SJSA1 (cell line): ENCODE measurements at places on chromosomes 12 and 14. TPM values are rescaled to one million over a fixed set of nuclear protein-coding genes. Genes with fewer than 3 reads are reported as not detected.

The GPR135 gene
- total RNA-seq, result 1.8 and 2.7 TPM in 2 replicates

The NEUROD4 gene
- not detected in 2 replicates for total RNA-seq

The SYT1 gene
- 23.9 and 31.9 TPM in 2 replicates for total RNA-seq

The SERPINA1 gene
- 3.9 and 6.9 TPM in 2 replicates for total RNA-seq

The BIN2 gene
- total RNA-seq, result 0.08 TPM in 1 of 2 replicates, not detected in the other

The RNU4-1 gene
- total RNA-seq, result under 0.01 TPM in 2 replicates

The P3H3 gene
- total RNA-seq, result 0.63 TPM in 1 of 2 replicates, not detected in the other

The ADSS1 gene
- 0.06 and 0.34 TPM in 2 replicates for total RNA-seq

The GEMIN2 gene
- total RNA-seq, result 45.6 and 57.5 TPM in 2 replicates

The PRR4 gene
- total RNA-seq, result 1.6 TPM in 1 of 2 replicates, not detected in the other

The ESPL1 gene
- total RNA-seq, result 20.2 and 28.0 TPM in 2 replicates

The OVCH1 gene
- not detected in 2 replicates for total RNA-seq

- no peak overlapping the region for H3K4me3 ChIP-seq
- no peak for DNase-seq
- no peaks in the 10 kb centered on the region for H3K4me1 ChIP-seq
- H3K27ac ChIP-seq, result no peak overlapping the region
- H3K36me3 ChIP-seq, result no peaks in the 10 kb centered on the region
These were observed 267.6 kb downstream of the ADGRD1 start for GRCh38 chr12:131221061-131221956.

DNA sequence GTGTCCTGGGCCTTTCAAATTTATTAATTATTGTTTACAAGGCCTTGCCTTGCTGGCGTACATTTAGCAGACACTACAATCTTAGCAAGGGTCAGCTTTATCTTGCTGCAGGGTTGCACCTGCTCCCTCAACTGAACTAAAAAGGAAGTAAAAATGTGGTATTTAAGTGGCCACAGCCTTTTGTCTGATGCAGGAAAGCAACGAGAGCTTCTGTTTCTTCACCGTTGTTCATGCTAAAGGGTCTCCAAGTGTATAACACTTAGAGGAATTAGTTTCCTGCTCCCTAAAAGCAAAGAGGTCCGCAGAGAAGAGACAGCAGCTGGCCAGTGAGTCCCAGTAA, 62.8 kb upstream of the EGLN3 start:
- DNase-seq, result no peak
- no peaks in the 10 kb centered on the region for H3K36me3 ChIP-seq
- H3K27me3 ChIP-seq, result no peaks in the 10 kb centered on the region
- no peak overlapping the region for H3K4me3 ChIP-seq
- no peaks in the 10 kb centered on the region for H3K4me1 ChIP-seq

DNA sequence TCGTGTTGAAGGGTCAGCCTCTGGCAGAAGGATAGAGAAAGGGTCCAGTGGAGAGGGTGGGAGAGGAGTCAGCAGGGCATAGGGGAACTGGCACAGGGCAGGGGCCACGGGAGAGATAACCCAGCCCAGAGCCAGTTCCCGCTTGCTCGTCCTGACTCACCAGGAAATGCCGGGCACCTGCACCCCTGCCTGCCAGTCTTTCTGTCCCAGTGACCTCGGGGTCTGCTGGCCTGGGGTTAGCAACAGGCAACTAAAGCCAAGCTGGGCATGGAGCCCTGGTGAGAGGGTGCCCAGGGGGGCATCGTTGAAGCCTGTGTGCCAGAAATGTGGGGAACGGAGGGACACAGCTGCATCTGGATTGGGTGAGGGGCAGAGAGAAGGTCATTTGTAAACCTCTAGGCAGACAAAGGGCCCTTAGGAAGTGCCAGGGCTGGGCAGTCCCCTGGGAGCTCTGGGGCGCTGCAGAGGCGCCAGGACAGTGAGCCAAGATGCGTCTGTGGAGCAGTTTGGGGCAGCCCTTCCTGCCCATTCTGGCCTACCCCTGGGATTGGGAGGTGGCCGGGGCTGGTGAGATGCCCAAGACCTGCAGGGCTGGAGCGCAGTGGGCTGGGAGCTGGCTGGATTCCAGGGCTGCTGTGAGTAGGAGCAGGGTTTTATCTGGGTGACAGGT, 5.5 kb downstream of the TNFAIP2 start:
- H3K27ac ChIP-seq, result no peak overlapping the region
- no peak for DNase-seq
- peaks cover 44% of the 10 kb centered on the region for H3K36me3 ChIP-seq
- peaks cover 65% of the 10 kb centered on the region for H3K4me1 ChIP-seq
- no peak overlapping the region for H3K4me3 ChIP-seq
- H3K27me3 ChIP-seq, result no peaks in the 10 kb centered on the region

DNA sequence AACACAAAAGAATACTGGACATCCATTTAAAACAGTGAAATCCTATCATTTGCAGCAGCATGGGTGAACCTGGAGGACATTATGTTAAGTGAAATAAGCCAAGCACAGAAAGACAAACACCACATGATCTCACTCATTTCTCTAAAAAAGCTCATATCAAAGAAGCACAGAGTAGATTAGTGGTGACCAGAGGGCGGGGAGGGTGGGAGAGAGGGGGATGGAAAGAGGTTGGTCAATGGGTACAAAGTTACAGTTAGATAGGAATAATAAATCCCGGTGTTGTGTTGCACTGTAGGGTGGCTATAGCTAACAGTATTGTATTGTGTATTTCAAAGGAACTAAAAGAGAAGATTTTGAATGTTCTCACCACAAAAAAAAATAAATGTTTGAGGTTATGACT, 52.4 kb downstream of the DUSP6 start:
- H3K36me3 ChIP-seq, result no peaks in the 10 kb centered on the region
- no peaks in the 10 kb centered on the region for H3K4me1 ChIP-seq
- H3K4me3 ChIP-seq, result no peak overlapping the region

DNA sequence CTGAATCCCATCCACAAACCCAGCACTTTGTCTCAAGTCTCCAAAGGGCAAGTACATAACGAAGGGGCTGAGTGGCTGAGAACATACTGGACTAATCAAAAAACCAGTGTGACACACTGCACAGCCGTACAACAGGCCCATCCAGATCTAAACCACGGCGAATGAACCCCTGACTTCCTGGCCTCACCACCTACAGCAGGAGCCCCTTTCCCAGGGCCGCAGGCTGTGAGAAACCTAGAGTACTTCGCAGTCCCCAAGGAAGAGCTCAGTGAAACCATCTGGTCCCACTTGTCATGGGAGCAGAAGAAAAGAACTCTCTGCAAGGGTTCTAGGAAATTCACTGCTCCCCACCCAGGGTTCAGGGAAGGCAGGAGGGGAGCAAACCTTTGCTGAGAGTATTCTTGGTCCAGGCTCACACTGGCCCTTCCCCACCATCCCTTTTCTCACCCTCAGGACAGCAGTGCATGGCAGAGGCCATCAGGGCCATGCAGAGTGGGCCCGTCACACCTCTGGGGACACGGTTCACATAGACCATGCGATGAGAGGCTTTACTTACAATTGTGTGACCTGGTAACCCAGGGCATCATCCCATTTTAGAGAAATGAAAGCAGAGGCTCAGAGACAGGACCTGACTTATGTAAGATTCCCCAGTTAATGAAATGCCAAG, 192.8 kb downstream of the BCL11B start:
- H3K4me1 ChIP-seq, result no peaks in the 10 kb centered on the region
- no peak for DNase-seq
- no peaks in the 10 kb centered on the region for H3K27me3 ChIP-seq
- H3K36me3 ChIP-seq, result no peaks in the 10 kb centered on the region

DNA sequence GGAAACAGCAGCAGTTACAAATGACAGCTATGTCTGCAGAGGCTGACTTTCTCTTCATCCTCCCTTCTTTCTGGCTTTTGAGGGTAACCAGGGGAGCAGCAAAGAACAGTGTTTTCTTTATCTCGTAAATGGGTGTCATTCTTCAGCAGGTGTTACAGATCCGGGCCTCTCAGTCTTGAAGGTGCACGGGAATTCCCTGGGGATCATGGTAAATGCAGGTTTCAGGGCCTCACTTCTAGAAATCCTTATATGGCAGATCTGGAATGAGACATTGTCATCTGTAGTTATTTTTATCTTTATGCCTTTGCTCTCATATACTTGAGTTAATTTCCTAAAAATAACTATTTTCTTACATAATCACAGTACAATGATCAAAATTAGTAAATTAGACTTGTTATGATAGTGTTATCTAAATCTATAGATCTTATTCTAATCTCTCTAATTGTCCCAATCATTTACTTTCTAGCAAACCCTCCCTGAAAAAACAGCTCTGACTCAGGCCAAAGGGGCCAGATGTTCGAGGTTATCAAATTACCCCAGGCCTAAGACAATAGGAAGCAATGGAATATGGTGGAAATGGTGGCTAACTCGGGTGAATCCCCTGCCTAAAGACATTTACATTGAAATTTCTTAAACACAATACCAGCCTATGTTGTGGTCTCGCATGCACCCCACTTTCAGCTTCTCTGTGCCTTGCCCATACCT, 145.0 kb downstream of the CAND1 start:
- no peak overlapping the region for H3K4me3 ChIP-seq
- peaks cover 11% of the 10 kb centered on the region for H3K4me1 ChIP-seq
- H3K27me3 ChIP-seq, result no peaks in the 10 kb centered on the region
- no peaks in the 10 kb centered on the region for H3K36me3 ChIP-seq
- no peak for DNase-seq
